ENCODE measurements at places on chromosomes 7 and 10.

- DNase-seq = no peak
Observed at GRCh38 chr7:121547544-121548092, 151.5 kb upstream of the FAM3C start.

DNA sequence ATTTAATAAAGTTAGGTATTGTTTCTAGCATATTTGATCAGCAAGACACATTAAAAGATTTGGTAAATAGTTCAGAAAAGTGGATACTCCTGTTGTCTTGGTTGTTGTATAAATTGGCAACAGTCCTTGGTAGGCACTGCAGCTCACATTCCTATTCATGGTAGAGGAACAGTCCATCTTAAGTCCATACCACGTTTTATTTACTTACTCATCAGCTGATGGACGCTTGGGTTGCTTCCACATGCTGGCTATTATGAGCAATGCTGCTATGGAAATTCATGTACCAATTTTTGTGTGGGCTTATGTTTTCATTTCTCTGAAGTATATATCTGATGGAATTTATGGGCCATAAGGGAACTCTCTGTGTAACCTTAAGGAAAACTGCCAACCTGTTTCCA, 43.3 kb downstream of the C10orf120 start:
- DNase-seq = no peak

GRCh38 chr7:52071744-52072143, 755.1 kb upstream of the COBL start:
- no peak for DNase-seq

- DNase-seq = no peak
Observed at GRCh38 chr10:44363716-44364115, 21.2 kb downstream of the CXCL12 start.

DNA sequence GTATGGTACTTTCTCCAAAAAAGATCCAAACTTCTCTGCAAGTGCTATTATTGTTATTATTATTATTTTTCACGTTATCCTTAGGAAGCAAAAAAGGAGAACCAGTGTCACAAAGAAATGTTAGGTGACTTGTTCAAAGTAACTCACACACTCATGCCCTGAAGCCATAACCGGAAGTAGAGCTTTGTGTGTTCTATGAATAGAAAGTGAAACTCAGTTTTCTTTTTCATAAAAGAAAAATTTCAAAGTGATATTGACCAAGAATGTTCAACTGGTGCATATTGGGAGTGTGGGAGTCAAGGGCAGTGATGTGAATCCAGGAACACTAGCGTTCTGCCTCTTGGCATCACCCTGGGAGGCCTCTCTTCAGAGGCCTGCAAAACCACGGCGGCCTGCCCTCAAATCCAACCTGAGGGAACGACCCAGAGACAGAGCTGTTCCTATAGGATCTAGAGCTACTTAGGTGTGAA, 106.1 kb downstream of the PRKCQ start:
- peak; percentile 69 for DNase-seq

GRCh38 chr10:65751896-65752295, 1173.9 kb upstream of the LRRTM3 start:
- no peak for DNase-seq

DNA sequence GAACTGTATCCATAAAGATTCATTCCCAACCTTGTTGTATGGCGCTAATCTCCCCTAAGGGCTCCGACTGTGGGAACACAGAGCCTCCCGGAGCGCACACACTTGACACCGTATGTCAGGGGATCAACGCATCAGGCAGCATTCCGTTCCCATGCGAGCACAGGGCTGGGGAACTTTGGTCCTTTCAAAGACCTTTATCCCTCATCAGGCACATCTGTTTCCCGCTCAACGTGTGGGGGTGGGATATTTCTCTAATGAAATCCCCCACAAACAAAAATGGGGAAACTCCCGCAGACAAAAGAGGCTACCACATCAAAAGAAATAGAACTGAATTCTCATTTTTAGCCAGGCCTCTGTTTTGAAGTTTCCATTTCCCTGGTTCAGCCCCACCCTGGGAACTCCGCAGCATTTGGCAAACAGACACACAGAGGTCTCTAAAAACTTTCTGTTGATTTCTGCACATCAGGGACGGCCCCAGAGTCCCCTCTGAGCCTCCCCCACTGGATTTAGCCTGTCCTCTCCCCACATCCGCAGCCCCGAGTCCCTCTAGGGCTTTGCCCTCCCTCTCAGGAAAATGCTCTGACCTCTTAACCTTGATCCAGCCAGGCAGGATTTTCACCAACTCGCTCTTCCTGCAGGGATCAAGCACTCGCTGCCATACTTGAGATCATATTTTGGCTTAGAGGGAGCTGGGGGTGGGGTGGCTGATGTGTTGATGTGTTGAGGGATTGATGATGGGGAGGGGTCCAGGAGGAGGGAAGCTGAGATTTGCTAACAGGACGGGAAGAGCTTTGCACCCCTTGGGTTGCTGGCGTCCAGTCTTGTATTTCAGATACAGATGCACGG, 6.6 kb downstream of the CPA5 start:
- no peak for DNase-seq

DNA sequence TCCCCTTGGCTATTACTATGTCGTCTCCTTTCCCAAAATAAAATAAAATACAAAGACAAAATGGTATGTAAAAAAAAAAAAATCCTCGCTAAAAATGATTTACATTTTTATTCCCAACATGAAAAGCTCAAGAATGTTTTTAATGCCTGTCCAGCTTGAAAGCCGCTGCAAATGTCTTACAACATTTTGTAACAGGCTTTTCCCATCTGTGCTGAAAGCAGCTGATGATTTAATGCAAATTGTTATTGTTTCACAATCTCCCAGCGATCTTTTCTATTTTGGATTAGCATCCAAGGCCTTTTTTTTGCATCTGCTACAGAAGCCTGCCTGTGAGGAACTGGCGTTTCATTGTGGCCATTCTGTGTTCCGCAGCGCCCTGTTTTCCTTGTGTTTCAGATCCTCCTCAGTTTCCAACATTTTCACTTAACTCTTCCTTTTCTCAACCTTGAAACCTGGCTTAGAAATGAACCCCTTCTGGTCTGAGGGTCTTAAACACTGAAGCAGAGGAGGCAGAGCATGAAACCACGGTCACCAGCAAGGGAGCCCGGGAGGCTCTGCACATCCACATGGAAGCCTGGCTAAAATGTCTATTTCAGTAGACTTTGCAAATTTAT, 712.1 kb downstream of the PARD3 start:
- DNase-seq = no peak

DNA sequence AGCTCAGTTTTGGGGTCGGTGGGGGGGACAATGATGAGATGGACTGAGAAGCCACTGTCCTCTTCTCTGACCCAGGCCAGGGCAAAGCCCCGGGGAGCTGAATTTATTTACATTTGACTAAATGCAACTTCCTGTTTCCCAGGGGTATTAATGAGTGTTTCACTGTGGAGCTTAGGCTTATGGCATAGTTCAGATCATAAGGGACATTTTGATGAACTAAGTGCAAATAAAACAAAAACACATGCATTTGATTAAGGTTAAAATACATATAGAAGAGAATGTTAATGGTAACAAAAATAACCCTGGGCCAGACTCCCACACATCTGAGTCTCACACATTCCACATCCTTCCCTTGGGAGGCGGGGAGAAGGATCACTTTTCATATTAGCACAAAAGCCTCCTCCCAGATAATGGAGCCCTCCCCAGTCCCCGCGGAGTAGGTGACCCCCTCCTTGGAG, 320.6 kb downstream of the FRMD4A start:
- no peak for DNase-seq

GRCh38 chr10:96588616-96589419, 2.0 kb upstream of the TM9SF3 start:
- no peak for DNase-seq

DNA sequence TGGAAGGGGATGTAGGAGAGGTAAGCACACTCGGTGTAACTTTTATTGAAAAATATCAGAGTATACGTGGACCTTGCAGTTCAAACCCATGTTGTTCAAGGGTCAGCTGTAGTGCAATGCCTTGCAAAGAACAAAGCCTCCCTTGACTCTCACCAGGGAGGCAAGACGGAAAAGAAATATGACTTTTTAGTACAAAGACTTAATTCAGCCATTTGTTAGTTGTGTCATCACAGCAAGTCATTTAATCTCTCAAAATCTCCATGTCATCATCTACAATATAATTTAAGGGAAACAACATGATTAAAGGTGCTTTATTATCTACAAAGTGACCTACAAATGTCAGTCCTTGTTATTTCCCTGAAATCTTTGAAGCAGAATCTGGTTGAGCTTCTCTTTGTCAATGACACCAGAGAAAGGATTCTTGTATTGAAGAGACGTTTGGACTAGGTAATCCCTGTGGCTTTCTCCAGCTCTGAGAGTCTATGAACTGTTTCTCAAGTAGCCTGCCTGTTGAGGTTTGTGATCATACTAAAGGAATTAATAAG, 502.8 kb downstream of the REEP3 start:
- DNase-seq = no peak

- DNase-seq = no peak
Observed at GRCh38 chr10:123021517-123021916, 12.7 kb downstream of the ACADSB start.

DNA sequence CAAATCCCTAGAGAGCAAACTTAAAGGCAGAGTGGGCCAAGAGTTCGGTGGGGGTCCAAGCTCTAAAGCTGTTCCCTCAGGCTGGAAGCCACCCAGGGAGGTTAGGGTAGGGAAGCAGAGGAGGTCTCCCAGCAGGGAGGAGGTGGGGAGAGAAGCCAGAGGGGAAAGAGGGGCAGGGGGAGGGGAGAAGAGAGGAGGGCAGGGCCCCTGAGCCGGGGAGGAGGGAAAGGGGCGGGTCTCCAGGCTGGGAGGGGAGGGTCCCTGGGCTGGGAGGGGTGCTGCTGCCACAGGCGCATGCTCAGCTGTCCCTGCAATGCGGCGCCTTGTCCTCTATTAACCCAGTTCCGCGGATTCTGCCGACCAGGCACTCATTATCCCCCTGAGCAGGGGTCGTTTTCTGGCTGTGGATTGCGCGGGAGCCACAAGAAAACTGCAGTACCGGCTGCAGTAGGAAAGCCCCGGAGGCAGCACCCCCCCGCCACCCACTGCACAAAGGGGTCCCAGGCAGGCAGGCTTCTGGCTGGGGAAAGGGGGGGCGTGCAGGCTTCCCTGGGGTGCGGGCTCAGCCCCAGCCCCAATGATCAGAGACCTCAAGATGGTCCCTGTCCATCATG, 49.3 kb downstream of the CAMK2B start:
- no peak for DNase-seq

GRCh38 chr7:50790381-50790780, 7.7 kb upstream of the GRB10 start:
- no peak for DNase-seq

GRCh38 chr7:96033009-96033598, 260.8 kb downstream of the DYNC1I1 start:
- DNase-seq = no peak

- DNase-seq = no peak
Observed at GRCh38 chr10:112766636-112767035, 183.4 kb upstream of the TCF7L2 start.

- DNase-seq = peak; percentile 36
Observed at GRCh38 chr10:67520924-67521520, 175.0 kb downstream of the CTNNA3 start.

DNA sequence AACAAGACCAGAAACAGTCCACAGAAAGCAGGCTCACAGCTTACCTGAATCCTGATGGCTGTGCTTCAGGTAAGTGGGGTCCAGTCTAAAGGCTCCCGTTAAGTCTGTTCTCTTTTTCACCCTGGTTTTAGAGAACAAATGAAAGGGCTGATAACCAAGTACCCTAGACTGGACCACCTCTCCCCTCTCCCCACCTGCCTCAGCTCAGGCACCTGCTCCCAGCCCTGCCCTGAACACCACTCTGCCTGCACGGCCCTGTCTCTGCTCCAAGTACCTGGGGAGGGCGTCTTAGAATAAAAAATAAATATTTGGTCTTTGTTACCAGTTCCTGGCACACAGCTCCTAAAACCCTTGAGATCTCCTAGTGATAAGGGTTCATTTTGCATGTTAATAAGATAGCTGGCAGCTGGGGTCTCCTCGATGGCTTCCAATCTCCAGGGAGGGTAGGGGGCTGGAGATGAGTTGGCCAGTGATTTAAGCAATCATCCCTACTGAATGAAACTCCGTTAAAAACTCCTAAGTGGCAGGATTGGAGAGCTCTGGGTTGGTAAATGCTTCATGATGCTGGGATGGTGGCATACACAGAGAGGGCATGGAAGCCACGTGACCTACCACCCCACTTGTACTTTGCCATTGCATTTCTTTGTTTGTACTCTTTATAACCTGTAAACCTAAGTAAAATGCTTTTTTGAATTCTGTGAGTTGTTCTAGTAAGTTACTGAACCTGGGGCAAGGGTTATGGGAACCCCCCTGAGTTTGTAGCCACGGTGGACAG, 29.8 kb upstream of the FIGNL1 start:
- no peak for DNase-seq

DNA sequence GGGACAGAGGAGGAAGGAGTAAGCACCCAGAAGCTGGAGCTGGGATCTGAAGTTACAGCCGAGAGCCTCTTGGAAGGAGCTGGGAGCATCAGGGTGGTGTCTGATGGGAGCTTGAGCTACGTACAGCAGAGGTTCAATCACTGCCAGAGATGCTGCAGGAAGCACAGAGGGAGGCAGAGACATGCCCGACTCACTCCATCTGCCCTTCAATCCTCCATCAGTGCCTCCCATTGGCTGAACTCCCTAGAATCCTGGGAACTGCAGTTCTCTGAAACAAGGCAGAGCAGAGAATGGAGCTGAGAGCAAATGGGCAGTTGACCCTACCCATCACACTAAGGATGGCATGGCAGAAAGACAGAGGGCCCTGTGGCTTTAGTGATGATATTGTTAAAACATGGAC, 40.0 kb upstream of the CTBP2 start:
- no peak for DNase-seq

DNA sequence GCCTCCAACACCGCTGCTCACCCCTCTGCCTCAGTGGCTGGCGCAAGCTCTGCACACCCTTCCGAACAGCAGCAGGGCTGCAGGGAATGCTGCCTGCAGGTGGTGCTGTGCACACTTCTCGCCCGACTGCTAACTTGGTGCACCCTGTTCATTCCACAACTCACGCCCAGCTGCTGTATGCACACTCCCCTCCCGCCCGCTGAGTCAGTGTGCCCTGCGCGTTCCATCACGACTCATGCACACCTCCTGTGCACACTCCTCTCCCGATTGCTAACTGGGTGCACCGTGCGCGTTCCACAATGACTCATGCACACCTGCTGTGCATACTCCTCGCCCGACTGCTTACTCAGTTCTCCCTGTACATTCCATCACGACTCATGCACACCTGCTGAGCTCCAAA, 21.5 kb downstream of the ADARB2 start:
- peak; percentile 43 for DNase-seq

GRCh38 chr7:66013938-66014337, 31.9 kb upstream of the GUSB start:
- no peak for DNase-seq

- DNase-seq = no peak
Observed at GRCh38 chr10:36269222-36269621, 627.1 kb upstream of the FZD8 start.

Data from DND-41 (cell line).